ENCODE measurements at places on chromosomes 4 and X. TPM values are rescaled to one million over a fixed set of nuclear protein-coding genes. Genes with fewer than 3 reads are reported as not detected.

NHS gene
- polyA plus RNA-seq: 18.4 TPM

DNA sequence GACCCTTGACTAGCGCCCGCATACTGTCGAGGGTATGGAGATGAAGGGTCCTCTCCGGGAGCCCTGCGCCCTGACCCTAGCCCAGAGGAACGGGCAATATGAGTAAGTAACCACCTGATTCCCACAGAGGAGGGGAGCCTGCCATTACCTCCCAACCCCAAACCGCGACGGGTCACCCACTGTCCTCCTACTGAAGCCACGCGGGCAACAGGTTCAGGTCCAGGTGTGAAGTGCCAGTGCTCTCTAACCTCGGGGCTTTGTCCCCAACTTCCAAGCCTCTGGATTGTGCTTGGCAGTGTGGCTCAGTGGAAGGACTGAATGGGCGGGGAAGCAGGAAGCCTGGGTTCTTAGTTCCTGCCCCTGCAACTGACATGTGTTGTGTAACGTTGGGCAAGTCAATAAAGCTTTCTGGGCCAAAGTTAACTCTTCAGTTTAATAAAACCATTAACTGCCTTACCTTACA, 694 bp downstream of the OCRL start:
- DNase-seq: no peak

SMC1A gene
- 95.2 TPM for polyA plus RNA-seq

FAM184B gene
- 0.50 TPM for polyA plus RNA-seq

GRCh38 chr4:54525602-54526001, 132.2 kb upstream of the KIT start:
- DNase-seq: no peak

TRAM1L1 gene
- 23.2 TPM for polyA plus RNA-seq

DNA sequence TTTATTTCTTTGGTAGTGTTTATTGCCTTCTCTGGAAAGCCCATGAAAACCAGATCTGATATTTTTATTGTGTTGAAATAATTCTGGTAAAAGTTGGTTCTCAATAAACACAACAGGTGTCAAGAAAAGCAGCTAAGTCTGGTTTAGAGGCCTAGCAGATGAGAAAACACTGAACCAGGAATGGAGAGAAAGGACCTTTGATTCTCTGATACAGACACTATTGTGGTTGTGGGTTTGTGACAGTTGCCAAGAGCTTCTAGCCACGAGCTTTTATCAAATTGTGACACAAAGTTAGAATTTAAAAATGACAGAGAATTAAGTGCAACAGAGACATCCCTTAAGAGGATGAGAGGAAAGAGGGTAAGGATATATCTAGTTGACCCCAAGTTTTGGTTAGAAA, 42.6 kb downstream of the DDIT4L start:
- DNase-seq: no peak

F9 gene
- polyA plus RNA-seq: not detected

ARAP2 gene
- polyA plus RNA-seq: 7.4 TPM

C4orf50 gene
- 0.01 TPM for polyA plus RNA-seq

LGI2 gene
- 20.7 TPM for polyA plus RNA-seq
